Vagina (tissue), 2 donors: ENCODE measurements at places on chromosomes 16 and 17.

GRCh38 chr16:46573008-46573833 is 48.0 kb downstream of the SHCBP1 start:
- DNase-seq, result no peak

DNA sequence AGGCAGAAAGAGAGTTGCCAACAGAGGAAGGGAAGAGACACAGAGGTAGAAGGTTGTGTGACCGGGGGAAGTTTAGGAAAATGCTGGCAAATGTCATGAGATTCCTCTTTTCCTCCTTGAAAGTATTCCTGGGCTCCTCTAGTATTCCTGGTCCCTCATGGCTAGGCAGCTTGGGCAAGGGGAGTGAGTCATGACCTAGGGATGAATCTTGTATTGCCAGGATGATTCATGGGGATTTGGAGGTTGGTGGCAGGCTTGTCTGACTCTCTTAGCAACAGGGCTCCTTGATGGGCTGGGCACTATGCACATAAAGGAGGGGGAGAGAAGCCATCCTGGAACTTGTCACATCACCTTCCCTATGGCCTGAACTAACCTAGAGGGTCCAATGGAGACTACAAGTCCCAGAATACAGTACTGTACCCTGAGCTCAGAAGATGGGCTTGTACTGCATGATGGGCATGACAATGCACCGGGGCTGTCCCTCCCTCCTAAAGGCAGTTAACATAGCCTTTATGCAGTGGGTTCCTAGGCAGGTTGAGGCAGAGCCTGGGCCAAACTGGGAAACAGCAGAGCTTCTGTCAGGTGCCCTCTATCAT is 2.1 kb upstream of the SEZ6 start:
- no peak for DNase-seq

DNA sequence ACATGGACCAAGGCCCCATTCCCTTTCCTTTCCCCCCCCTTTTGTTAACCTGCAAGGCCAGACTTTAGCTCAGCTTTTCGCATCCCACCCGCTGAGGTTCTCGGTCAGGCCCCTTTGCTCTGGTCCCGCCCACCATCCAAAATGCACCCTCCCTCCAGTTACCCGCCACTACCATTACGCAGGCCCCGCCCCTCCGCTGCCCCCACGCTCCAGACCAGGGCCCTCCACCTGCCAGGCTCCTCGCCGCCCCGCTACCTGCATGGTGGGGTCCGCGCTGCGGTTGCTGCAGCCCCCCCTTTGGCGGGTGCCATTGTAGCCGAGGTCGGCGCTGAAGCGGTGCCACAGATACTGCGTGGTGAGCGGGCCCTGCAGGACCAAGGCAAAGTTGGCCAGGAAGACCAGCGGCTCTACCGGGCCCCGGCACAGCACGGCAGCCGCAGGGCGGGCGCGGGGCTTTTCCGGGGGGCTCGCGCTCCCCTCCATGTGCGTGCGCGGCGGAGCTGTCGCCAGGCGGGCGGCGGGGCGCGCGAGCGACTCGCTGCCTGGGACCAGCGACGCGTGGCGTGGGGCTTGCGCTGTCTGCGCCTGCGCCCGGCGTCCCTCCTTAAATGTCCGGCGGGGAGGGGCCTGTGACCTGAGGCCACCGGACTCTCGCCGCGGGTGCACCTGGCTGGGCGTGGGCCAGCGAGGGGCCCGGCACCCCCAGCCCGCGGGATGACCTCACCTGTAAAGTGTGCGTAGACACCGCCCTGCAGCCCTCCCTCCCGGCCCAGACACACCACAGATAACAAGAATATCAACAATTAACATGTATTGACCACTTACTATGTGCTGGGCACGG is at the start of gene SLC46A1:
Gene SLC46A1, minus strand, starts transcription at position 581 of the 841 bp plus-strand sequence. Its CDS starts 98 bp downstream, at position 483.
- no peak for DNase-seq

DNA sequence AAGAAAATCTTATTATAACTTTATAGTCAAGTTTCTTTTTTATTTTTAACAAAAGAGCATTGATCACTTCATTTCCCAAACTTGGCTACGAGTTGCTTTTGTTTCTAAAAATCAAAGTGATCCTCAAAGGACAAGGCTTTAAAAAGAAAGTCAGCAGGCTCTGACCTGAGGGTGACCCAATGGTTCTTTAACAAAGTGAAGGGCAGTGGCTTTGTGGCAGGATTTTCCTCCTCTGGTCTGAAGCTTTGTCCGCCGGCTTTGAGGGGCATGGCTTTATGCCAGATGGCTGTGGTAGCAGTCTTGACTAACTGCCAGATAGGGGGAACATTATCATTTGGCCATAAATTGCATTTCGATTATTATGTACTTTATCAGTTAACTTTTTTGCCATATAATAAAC is 28.5 kb downstream of the IQCK start:
- DNase-seq, result no peak

DNA sequence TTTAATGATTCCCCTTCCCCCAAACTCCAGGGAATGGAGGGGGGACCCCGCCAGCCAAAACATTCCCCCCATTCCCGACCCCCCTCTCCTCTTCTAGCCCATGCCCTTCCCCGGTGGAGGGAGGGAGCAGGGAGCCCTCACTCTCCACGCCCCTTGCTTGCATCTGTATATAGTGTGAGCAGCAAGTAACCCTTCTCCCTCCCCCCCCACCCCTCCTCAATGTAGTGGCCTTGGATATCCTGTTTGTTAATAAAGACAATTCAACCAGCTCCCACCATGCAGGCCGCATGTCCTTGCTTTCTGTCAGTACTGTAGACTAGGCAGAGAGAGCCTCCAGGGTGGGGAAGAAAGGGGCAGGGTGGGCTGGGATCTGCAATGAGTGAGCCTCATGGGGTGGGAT is 1.6 kb upstream of the C17orf107 start:
- no peak for DNase-seq

GRCh38 chr16:19555938-19556771 is 652 bp downstream of the VPS35L start:
- no peak for DNase-seq

DNA sequence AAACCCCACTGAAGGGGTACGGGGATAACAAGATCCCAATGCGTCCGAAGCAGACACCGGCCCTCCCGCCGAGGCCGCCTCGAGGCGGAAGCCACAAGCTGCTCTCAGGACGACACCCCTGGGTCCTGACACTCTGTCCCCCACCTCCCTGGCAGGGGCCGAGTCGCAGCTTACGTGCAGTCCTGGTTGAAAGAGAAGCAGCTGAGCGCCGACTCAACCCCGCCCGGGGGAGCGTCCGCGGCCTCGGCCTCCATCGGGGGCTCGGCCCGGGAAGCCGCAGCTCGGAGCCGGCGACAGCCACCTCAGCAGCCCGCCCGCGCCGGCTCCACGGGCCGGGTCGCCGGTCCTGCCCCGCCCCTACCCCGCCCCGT is at the start of gene WIPI1:
Gene WIPI1, minus strand, starts transcription at position 329 of the 371 bp plus-strand sequence. Its CDS starts 75 bp downstream, at position 254.
- DNase-seq, result peak; percentile 95

DNA sequence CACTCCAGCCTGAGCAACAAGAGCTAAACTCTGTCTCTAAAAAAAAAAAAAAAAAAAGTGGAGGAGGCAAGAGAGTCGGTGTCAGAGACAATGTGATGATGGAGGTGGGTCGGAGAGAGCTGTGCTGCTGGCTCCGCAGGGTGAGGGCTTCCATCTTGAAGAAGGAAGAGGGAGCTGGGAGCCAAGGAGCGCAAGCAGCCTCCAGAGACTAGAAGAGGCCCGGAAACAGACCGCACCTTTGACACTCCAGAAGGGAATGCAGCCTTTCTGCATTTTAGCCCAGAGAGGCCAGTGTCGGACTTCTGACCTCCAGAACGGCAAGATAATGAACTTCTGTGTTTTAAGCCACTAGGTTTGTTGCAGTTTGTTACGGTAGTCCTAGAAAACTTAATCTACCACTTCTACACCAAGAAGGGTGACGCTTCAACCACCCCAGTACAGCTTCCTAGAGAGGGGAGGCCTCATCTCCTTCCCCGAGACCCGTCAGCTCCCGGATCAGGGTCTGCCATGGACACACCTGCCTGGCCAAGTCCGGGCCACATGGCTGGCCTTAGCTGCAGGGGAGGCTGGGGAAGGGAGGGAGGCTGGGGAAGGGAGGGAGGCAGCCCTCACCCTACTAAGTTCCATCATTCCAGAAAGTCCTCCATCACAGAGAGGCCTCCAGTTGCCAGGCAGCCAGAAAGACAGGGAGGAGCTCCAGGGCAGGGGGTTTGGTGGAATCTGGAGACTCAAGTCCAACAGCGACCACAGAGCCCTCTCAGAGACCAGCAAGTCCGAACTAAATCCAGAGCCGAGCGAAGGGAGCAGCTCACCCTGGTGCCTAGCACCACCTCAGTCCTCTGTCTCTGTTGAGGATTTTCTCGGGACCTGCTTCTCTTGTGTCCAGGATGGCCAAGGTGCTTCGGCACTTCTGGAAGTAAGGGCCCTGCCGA is 13.2 kb upstream of the RBFOX3 start:
- DNase-seq, result peak; percentile 95

GRCh38 chr17:5798094-5798493 is 213.8 kb upstream of the NLRP1 start:
- no peak for DNase-seq

- DNase-seq, result no peak
These were observed 238.7 kb upstream of the ELAC2 start for GRCh38 chr17:13256545-13256944.

GRCh38 chr17:4310354-4311060 is 46.7 kb upstream of the ANKFY1 start:
- no peak for DNase-seq

DNA sequence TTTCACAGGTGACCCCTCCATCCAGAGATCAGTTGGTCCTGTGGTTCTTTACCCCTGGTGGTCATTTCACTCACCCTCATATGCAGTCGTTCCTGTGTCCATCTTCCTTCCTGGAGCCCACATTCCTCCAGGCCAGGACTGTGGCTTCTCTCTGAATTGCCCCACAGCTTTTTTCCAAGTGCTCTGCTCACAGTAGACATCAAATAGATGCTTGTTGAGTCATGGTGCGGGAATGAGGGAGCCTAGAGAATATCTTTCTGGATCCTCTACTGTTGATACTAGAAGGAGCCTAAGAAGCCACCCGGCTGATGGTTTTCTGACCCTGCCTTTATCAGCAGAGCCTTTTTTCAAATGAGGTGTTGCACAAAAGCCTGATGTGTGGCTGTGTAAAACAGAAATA is 10.4 kb downstream of the USB1 start:
- no peak for DNase-seq

DNA sequence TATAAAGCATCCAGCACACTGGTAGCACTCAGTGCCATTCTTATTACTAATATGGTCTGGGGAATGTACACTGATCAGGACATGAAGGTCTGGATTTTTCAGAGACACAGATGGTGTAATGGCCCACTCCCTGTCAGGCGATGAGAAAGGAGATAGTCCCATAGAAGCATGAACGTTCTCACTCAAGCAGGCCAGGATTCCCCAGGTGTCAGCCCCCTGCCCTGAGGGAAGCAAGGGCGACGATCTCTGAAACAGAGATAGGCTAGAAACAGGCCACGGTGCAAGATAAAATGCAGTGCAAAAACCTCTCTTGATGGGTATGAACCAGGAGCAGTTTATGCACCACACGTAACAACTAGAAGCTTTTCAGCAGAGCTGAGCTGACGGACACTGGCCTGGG is 10.6 kb downstream of the PRPSAP1 start:
- DNase-seq, result no peak

DNA sequence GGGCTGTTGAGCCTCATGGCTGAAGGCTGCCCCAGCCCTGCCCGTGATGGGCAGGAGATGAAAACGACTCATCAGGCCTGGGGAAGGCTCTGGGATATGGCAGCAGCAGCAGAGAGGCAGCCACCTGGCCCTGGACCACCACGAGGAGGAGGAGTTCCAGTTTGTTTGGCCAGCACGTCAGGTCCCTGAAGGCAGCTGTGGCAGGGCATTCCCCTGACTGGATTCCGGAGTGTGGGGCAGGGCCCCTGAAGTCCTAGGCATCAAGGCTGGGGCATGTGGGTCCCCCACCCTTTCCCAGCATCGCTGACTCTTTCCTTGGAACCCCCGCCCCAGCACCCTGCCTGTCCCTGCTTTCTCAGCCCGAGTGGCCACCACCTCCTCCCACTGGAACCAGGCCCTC is 197.4 kb downstream of the ZNF423 start:
- no peak for DNase-seq

DNA sequence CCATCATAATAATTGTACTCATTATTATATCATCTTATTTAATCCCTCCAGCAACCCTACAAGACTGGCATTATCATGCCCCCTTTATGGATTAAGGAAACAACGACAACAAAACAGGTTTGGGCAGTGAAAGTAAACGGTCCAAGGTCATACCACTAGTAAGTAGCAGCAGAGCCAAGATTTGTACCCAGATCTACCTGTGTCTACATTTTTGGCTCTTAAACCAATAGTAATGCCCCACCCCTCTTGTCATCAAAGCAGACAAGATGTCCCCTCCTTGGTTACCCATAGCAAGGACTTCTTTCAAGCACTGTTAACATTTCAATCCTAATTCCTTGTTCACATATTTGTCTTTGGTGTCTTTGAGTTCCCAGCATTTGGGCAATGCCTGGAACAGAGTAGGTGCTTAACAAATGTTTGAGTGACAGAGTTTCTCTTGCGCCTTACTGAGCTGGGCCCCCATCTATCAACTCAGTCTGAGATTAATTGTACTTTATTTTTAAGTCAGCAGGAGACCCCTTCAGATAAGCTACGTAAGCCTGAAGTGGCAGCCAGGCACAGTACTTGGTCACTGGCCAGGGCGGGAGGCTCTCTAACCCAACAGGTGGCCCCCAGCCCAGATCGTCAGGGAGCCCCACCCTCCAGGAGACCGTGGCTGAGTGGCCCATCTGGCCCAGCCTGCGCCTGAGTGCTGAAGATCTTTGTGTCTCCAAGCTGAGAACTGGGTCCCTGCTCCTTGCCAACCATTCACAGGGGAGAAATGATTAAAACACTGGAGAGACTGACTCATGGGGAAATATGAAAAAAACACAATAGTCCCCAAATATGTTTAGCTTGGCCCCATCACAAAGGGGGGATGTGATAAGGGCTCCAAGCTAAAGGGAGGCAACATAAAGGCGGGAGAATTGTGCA is 75.8 kb downstream of the AXIN2 start:
- no peak for DNase-seq

DNA sequence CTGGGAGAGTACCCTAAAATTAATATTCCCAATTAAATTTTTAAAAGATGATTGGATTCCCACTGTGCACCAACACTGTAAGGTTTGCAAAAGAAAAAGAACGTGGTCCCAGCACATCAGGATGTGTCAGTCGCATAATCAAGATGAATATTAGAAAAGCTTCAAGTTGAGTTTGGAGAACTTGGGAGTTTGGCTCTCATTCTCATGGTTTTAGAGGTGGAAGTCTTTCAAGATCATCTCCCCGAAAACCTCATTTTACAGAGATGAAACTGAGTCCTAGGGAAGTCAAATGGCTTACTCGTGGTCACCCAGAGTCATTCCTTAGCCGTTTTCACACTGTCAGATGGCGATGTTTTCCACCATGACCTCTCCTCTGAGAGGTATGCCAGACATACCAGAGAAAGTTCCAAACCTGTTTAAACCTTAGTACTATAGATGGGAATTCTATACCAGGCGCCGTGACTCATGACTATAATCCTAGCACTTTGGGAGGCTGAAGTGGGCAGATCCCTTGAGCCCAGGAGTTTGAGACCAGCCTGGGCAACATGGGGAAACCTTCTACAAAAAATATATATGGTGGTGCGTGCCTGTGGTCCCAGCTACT is 1.2 kb downstream of the SEC14L1 start:
- no peak for DNase-seq

DNA sequence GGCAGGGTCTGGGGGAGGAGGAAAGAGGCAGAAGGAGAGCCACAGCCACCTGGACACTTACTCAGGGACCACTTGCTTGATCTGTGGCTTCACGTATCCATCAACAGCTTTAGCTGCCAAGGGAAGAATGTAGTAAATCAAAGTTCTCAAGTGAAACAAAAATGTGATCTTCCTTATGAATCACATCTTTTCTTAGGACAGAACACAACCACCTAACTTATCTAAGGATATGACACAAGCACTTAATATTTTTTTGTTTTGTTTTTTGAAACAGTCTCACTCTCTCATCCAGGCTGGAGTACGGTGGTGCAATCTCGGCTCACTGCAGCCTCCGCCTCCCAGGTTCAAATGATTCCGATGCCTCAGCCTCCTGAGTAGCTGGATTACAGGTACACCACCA is 8.4 kb upstream of the GHDC start:
- DNase-seq, result no peak
